ENCODE measurements at places on chromosomes 2 and 18.

- peak; percentile 11 for DNase-seq
Observed at GRCh38 chr2:160928854-160929301, 231.3 kb upstream of the TANK start.

DNA sequence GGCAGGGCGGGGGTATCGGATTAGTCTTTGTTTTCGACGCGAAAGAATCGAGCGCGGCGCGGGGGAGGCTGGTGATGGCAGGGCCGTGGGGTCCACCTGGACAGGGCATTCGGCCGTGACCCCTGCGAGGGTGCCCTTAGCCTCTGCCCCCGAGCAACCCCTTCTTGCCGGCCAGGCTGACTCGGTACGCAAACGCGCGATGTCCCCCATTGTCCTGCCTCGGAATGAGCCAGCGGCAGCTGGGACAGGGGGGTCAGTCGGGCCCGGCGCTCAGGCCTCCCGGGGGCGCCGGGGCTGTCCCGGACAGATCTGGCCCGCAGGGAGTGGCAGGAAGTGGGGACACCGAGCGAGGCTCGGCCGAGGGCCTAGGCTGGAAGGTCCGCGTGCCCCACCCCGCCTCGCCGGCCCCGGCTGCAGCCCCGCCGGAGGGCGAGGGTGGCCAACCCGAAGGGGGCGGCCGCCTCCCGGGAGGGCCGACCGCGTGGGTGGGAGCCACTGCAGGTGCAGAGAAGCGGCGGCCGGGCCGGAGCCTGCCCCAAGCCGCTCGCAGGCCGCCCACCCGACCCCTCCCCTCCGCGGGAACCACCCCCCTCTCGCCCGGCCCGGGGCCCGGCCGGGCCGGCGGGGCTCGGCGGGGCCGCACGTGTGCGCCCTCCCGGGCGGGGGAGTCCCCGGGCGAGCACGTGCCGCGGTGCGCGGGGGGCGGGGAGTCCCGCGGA, at the start of gene TET3:
TSS of gene TET3 (plus strand) at position 708 of the 719 bp plus-strand sequence. CDS start 1,494 bp downstream, outside the sequence.
- DNase-seq, result no peak

GRCh38 chr2:9230051-9230802, 23.6 kb downstream of the ASAP2 start:
- DNase-seq, result peak; percentile 87

- no peak for DNase-seq
Observed at GRCh38 chr2:227608561-227609338, 5.9 kb downstream of the SCYGR3 start.
